ENCODE measurements at places on chromosomes 1 and 21.

- no peak for DNase-seq
These were observed 9.8 kb downstream of the BARHL2 start for GRCh38 chr1:90707363-90707710.

DNA sequence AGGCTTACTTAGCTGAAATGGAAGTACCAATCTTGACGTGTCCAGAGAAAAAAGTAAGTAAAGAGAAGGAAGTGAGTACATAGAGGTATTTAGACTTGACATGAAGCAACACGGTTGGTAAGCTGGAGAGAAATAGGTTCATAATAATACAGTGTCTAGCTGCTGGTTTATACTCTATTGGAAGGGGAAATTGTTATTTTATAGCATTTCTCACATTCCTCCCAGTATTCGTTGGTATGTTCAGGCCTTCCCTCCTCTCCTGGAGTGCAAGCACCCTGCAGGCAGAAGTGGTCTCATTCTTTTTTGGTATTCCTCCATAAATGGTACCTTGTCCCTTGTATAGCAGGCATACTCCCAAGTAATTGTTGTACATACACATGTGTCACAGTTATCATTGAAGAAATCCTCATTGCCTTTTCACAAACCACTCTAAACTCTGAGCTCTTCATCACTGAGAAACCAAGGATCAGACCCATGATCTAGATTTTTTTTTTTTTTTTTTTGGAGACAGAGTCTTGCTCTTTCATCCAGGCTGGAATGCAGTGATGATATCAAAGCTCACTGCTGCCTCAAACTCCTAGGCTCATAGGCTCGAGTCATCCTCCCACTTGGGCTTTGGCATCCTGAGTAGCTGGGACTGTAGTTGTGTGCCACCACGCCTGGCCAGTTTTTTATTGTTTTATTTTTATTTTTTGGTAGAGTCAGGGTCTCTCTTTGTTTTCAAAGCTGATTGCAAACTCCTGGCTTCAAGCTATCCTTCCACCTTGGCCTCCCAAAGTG lies 9.8 kb upstream of the IPO9 start:
- DNase-seq: no peak

DNA sequence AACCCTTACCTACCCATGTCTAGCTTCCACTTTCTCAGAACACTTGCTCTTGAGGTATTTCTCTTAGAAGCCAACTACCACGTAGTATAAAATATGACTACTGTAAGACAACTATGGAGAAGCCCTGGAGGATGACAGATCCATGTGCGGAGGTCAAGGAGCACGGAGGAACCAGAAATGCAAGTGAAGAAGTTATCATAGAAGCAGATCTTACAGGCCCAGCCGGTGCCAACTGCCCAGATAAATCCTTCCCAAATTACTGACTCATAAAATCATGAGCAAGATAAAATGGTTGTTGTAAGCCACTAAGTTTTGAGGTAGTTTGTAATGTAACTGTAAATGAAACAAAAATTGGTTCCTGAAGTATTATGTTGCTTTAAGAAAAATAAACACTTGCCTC lies 12.6 kb downstream of the GTF2B start:
- DNase-seq: no peak

DNA sequence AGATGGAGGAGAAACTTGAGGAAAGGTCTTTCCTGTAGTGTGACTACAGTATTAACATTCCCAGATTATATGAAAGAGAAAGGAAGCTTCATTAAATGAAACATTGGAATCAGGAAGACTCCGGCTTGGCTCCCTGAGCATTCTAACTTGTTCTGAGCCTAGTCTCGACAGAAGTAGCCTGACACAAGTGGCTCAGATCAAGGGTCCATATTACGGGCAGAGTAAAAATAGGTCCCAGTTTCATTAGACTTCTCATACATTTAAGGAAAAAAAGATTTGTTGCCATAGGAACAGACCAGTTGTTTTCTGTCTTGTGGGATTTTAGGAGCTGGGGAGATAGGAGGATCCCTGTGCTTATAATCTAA lies 12.8 kb downstream of the SMAP2 start:
- no peak for DNase-seq

DNA sequence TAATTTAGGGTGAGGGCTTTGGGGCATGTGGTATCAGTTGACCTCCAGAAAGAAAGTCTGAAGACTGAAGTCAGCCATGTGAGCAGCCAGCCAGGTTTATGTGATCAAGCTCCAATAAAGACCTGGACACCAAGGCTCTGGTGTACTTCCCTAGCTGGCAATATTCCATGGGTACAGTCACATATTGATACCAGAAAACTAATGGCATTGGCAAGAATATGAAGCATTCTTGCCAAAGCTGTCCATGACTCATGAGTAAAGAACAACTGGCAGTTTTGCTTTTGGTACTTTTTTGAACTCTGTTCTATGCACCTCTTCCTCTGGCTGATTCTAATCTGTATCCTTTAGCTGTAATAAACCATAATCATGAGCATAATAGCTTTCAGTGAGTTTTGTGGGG lies 415.3 kb upstream of the CAMK1G start:
- DNase-seq: no peak

DNA sequence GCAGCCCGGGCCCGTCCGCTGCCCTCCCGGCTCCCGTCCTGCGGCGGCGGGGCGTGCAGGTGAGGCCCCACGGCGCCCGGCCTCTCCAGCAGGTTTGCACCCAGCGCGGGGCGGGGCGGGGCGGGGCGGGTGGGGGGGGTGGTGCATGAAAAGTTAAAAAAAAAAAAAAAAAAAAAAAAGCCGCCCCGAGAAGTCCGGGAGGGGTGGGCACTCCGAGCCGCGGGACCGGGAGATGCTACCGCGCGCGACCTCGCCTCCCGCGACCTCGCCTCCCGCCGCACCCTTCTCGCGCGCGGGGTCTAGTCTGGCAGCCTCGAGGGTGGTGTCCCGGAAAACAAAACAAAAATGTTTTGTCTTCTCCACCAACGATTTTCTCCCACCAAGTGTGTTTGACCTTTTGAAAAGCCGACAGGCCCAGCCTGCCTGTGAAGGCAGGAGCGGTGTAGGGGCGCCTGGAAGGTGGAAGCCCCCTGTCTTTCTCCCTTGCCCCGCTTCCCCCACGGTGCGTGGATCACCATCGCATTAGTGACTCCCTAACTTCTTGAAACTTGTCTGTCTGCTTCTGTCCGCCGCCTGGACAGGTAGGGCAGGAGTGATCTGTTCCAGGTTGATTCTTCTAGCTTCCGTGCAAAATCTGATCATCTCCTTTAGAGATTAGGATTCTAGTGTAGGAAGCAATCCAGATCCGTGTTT lies 569 bp downstream of the RCAN3 start:
- DNase-seq: peak; percentile 23

DNA sequence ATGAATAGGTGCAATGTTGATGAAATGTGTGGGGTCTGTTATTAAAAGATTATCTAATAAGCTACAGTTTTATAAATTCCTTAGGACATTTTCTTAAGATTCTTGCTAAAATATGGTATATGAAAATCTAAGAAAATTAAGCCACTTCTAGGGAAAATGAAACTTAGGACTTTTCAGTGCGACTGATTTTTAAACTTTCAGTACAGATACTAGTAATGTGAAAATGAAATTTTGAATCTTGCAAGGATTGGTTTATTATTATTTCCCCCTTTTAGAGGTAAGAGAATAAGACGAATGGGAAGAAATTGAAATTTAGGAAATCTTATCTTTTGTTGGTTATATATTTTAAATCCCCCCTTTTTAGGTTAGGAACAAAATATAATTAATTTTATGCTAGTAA lies 16.4 kb downstream of the CAPZA1 start:
- no peak for DNase-seq

GRCh38 chr1:15660151-15660550 lies 24.0 kb upstream of the PLEKHM2 start:
- no peak for DNase-seq

GRCh38 chr1:64744492-64745180 lies at the start of gene RAVER2:
Gene RAVER2, plus strand, starts transcription at chr1:64745075. Its CDS starts 98 bp downstream, at chr1:64745173.
- DNase-seq: peak; percentile 58

DNA sequence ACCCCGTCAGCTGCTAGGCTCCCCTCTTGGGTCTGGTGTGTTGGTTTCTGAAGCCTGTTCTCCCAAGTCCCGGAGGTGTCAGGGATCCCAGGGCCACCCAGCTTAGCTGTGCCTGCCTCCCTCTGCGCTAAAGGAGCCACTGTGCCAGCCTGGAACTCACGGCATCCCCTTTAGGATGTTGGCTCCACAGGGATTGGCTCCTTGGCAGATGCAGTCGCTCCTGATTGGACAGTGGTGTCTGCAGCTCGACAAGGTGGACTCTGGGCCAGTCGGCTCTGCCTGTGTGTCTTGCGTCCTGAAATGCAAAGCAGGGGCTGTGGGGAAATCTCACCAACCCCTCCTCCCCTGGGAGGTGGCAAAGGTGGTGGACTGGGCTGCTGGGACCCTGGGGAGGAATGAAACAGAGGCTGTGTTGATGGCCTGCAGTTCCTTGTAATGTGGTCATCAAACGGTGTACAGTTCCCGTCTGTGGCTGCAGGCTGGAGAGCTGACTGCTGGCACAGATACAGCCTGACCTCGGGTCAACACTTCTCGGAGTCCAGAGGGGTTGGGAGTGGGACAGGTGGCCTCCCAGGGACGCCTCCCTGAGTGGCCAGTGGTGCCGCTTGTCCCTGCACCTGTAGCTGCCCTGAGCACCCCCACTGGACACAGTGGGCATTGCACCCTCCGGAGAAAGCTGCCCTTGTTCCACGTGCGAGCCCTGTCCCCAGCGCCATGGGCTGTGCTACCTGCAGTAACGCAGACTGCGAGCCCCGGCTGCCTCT lies 11.5 kb upstream of the KCNAB2 start:
- DNase-seq: peak; percentile 19

GRCh38 chr1:145999321-146000024 lies 3.1 kb upstream of the TXNIP start:
- DNase-seq: no peak

GRCh38 chr21:25569084-25569483 lies 38.2 kb downstream of the MRPL39 start:
- no peak for DNase-seq

DNA sequence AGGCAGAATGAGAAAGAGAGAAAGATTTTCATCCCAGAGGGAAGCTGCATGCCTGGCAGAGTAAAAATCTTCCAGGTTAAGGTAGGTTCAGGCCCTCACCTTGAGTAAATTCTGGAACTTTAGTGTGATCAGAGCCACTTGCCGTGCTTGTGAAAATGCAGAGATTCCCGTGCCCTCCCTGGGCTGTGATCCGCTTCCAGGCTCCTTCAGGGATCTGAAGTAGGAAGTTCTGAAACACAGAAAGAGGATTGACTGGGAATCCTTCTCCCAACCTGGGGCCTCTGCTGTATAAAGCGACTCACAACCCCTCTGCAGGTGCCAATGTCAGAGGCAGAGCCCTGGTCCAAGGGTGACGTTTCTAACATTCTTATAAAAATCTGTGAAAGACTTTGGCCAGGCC lies 26.6 kb downstream of the NUAK2 start:
- DNase-seq: no peak

DNA sequence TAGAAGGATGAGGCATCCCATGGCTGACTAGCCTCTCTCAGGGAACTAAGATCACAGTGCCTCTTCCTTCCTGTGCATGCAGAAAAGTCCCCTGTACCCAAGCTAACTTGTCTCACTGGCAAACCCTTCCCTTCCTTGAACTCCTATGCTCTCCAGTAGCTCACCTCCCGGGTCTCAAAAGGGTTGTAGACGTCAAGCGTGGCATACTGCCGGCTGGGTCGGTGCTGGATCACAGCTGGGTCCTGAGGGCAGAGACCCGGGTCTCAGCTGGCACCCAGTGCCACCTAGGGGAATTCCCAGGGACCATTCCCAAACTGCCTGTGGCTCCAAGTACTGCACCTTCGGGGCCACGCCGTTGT lies 688 bp downstream of the SCAMP3 start:
- peak; percentile 9 for DNase-seq

DNA sequence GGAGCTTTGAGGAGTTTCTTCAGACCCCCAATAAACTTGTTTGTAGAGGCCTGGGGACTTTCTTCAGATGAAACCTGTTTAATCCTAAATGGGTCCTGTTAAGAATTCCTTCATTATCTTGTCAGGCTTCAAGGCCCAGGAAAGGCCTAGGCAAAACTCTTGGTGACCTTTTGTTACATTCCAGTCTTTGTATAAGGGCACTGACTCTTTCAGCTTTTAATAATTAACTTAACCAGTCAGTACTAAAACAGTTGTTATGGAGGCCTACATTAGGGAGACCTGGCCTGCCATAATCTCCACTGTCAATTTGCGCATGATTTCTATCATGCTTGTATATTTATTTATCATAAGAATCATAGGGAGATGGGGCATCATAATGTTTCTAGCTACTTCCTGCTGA lies 110.2 kb downstream of the FCRL5 start:
- no peak for DNase-seq

DNA sequence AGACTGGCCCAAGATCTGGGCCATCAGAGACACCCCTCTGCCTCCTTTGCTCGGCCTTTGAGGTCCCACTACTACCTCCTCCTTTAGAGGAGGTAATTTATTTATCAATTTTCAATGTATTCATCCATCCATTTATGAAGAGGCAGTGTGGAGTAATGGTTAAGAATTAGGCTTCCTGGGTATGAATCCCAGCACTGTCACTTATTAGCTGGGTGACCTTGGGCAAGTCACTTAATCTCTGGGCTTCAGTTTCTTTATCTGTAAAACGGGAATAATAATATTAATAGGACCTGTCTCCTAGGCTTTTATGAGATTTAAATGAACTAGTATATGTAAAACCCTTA lies 1.7 kb downstream of the NR0B2 start:
- no peak for DNase-seq

- DNase-seq: no peak
These were observed 104.5 kb upstream of the FMN2 start for GRCh38 chr1:239987103-239987745.

GRCh38 chr1:86370601-86371022 lies 25.5 kb downstream of the ODF2L start:
- no peak for DNase-seq

DNA sequence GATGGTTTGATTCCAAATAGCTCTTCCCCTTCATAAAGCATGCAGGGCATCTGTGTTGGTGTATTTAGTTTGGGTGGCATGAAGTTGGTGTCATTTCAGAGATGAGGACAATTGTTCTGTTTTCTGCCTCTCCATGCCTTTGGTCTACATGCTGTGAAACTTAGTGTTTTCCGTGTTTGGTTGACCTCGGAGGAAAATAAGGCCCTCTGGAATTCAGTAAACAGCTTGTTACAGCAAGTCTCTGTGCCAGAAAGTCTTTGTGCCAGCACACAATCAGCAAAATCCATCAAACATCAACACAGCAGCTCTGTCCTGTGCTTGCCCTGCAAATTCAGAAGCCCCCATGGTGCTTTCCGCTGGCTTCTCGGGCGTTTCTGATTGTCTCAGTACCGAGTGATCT lies 9.5 kb downstream of the PARK7 start:
- no peak for DNase-seq

DNA sequence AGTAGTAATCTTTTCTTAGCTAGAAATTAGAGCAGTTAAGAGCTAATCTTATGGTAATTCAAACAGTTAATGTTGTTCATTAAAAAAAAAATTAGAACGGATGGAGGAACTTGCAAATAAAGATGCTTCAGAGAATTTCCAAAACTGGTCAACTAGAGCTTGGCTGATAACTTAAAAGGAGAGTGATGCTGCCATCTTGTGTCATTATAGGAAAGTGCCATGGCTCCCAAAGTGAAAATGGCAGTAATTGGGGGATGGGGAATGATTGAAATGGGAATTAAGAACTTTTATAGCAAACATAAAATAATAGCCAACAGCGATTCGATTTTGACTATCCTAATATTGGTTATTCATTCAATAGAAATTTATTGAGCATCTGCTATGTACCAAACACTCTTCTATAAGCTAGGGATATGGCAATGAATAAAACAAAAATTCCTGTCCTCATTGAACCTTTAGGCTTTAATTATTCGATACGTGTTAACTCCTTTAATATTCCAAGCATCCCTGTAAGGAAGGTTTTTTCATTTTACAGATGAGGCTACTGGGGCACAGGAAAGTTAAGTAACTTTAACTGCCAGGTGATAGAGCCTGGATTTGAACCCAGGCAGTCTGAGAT lies 5.7 kb upstream of the PLPP3 start:
- DNase-seq: no peak

- DNase-seq: peak; percentile 31
These were observed 709 bp downstream of the TNFRSF14 start for GRCh38 chr1:2556678-2557481.
